ENCODE measurements at places on chromosomes 13 and 19. TPM values are rescaled to one million over a fixed set of nuclear protein-coding genes. Genes with fewer than 3 reads are reported as not detected.

GRCh38 chr19:38211766-38212165 lies 12.3 kb downstream of the DPF1 start:
- no peak for DNase-seq

DNA sequence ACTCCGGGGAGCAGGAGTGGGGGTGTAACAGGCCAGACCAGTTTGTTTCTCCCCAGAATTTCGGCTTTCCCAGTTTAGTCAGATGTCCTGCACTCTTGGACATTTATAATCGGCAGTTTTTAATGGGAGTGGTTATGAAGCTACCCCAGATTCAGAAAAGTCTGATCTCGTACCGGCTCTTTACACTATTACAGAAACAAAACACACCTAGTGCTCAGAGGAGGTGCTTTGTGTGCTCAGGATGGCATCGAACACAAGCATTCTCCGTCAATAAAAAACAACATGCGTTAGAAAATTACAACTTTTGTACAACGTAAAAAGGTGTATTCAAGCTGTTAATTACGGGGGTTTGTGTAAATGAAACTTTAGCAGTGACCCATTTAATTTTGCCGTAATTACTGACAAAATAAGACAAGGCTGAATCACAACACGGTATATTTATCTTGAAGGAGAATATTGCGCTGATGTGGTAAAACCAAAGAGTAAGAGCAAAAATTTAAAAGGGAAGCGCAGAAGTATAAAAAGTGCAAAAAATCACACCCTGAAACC lies 6.6 kb upstream of the SOX1 start:
- DNase-seq, result no peak

- no peak for DNase-seq
Measured at GRCh38 chr13:99154064-99154463, 46.6 kb upstream of the UBAC2 start.

DNA sequence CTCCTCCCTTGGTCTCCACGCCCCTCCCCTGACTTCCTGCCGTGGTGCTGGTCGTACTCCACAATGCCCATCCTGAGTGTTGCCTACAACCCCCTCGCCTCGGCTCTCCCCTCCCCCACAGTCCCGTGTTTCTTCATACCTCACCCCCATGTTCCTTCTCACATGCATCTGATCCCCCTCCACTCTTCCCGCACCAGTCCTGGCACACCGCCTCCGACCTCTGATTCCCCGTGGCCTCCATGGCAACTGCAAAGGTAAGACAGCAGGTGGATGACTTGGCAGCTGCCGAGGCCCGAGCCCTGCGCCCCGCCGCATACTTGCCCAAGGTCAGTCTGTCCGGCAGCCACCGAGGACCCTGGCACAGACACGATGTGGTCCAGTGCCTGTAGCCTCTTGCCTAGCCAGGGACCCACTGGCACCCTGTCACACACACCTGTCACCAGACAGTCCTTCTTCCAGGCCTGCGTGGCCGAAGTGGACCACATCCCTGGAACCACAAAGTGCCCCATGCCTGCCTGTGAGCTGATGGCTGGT lies 16.1 kb upstream of the SDHAF1 start:
- no peak for DNase-seq

DNA sequence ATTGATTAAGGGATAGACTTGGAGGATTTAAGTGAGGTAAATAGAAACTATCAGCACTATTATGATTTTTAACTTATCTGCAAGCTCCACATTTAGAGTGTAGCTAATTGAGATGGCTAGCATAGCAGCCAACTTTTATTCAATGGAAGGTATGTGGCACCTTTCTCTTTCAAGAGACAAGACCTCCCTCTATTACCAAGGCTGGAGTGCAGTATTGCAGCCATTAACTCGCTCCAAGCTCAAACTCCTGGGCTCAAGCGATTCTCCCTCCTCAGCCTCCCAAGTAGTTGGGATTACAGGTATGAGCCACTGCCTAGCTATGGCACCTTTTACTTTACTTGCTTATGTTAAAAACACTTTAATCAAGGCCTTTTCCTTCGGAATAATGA lies 8.2 kb downstream of the TPT1 start:
- DNase-seq, result no peak

DNA sequence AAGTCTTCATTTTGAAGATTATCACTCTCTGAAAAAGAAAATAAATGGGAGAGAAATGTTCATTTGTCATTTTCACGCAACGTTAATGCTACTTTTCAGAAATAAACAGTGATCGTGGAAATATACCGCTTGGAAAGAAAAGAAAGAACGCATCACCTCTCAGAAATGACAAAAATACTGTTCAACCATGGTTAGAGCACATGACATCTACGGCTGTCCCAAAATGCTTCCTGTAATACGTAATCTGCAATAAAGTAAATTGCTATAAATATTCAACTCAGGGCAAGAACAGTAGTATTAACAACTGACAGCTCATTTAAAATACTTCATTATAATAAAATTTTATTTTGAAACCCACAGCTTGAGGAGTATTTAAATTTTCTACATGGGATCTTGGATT lies 15.2 kb downstream of the LATS2 start:
- DNase-seq, result no peak

- DNase-seq, result no peak
Measured at GRCh38 chr19:12085074-12085818, 20.7 kb downstream of the ZNF844 start.

GRCh38 chr19:48796298-48797083 lies 14.3 kb downstream of the BCAT2 start:
- DNase-seq, result no peak

DNA sequence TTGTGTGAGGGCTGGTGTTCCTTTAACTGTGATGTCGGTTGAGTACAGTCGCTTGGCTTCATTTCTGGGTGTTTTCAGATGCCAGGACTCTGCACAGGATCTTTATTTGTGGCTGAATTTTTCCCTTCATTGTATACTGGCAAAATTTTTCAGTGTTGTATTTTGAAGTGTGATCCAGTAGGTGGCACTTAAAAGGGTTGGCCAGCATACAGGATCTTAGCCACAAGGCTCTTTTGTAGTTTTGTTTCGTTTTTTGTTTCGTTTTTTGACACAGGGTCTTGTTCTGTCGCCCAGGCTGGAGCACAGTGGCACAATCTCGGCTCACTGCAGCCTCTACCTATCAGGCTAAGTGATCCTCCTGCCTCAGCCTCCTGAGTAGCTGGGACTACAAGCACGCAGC lies 8.7 kb downstream of the FCAR start:
- DNase-seq, result no peak

The ZNF793 gene
- total RNA-seq, result 8.6 TPM

The CCL25 gene
- not detected for total RNA-seq

The ZNF773 gene
- 25.6 TPM for total RNA-seq

The POLR1D gene
- 136 TPM for total RNA-seq

The MAST3 gene
- total RNA-seq, result 42.0 TPM

Data from T-cell (primary cell).